ENCODE measurements at places on chromosomes 16 and 17.

DNA sequence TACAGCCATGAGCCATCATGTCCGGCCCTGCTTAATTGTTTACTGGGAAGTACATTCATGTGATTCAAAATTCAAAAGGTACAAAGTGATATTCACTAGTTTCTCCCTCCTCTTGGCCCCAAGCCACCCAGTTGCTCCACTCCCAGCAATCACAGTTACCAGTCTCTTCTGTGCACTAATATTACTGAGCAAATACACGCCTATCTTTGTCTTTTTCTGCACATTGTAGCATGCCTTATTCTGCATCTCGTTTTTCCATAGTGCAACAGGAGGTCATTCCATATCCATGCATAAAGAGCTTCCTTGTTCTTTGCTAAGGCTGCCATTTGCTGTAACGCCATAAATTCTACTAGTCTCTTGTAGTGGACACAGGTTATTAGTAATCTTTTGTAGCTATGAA lies 2.2 kb upstream of the ALOX15 start:
- DNase-seq, result no peak

DNA sequence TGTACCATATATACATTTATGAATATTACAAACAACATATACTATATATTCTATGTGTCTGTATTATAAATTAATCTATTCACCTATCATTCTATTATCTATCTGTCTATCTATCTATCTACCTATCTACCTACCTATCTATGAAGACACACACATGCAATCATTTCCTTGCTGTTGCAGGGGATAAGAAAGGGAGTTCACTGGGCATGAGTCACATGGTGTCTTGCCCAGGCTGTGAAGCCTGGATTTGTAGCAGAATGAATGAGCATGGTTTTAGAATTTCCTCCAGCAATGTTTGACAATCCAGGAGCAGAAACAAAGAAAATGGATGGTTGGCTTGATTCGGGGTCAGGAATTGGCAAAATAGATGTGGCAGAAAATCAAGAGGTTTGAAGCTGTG lies 23.2 kb upstream of the FAM20A start:
- no peak for DNase-seq

- DNase-seq, result no peak
Measured at GRCh38 chr16:82857693-82858365, 231.1 kb downstream of the CDH13 start.

GRCh38 chr16:64809876-64810629 lies 311.8 kb downstream of the CDH11 start:
- DNase-seq, result no peak

DNA sequence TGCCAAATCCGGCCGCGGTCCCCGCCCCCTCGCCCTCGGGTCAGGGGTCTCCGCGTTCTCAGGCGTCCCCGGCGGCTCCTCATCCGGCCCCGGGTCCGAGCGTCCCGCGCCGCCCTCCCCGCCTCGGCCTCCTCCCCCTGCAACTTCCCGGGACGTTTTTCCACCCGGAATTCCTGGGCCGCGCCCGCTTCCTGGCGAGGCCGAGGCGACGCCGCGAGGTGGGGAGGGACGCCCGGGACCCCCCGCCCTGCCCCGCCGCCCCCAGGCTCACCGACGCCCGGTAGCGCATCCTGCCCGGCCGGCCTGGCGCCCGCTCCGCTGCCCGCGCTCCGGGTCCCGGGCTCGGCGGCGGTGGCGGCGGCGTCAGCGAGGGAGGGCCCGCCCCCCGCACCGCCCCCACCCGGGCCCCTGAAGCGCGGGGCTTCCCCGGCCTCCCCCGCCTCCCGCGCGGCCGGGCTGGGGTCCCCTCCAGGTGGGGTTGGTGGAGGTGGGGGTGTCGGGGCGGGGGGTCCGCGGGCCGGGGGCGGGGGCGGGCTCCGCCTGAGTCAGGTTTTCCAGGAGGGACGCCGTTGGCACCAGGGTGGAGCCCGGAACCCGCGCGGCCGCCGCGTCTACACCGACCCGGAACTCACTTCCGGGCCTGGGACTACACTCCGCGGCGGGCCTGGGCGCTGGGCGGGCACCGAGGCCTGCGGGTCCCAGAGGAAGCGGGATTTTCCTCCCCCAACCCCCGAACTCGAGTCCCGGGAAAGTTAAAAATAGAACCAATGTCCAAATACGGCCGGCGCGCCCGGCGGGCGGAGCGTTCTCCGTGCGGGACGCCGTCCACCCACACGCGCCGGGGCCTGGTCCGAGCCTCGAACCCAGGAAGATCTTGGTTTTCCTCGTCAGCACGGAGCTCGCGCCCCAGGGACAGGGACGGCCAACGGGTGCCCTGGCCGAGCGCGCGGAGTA lies 6.8 kb downstream of the MYO1C start:
- no peak for DNase-seq

DNA sequence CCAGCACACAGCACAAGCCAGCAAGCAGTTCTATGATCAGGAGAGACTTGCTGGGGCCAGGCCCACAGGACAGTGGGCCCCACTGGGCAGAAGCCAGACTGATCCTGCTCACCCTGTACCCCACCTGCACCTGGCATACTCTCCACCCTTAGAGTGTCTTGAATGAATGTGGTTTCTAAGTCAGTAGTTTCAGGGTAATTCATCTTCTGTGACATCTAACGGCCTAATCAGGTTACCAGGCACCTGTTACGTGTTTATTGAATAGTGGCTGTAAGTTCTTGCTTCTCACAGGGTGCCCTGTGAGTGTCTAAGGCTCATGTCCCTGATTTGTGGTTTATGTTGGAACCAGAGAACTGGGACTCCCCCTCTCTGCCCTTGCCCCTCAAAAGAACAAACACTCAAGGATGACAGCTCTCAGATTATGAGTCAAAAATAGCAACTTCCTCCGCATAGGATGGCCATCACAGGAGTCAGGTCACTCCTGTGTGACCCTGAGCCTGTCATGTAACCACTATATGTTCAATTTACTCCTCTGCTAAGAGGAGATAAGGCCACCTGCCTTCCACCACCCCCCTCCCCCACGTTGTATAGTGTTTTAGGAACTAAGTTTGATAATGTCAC lies 7.0 kb upstream of the OR2C1 start:
- DNase-seq, result no peak

- no peak for DNase-seq
Measured at GRCh38 chr17:78096093-78096492, 32.5 kb downstream of the TMC6 start.

DNA sequence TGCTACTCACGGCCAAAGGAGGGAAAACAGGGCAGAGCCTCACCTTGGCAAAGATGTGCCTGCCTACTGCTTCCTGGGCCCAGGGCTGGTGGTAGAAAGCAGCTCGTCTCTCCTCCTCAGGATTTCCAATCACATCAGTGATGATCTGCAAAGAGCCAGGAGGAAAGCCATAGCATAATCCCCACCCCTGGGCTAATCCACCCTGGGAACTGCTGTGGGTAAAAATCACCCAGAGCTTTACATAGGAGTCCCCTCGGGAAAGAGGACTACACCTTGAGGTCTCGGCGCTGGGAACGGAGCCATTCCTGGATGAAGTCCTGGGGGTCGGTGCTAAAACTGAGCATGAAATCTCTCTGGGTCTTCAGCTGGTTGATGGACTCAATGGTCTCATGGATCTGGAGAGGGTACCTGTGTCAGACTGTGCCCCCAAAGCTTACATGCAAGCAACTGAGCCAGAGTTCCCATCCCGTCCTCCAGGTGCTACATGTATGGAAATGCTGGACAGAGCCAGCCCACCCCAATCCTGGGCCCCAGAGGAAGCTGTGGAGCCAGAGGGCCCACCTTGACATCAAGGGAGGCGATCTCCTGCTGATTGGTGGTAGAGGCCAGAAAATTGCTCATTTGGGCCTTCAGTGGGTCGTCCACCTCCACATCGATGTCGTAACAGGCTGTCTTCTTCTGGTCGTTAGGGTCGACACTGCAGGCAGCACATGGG lies 5.7 kb upstream of the FTSJ3 start:
- no peak for DNase-seq

GRCh38 chr17:52120465-52120864 lies 38.0 kb downstream of the CA10 start:
- DNase-seq, result no peak

GRCh38 chr16:30027588-30028437 lies 3.3 kb downstream of the TLCD3B start:
- DNase-seq, result no peak

DNA sequence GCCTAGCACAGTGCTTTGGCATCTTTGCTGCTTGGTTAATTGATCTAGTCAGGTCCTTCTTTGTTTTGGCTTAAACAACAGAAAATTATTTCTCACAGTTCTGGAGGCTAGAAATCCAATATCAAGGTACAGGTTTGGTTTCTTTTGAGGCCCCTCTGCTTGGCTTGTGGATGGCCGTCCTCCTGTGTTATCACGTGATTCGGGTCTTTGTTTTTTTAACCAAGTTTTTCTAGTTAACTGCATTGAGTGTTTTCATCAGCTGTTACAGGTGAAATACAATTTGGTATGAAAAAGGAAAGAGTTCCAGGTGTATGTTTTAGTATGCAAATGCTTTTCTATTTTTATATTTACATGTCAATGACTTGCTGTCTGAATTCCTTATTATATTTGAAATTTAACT lies 2.8 kb downstream of the NLK start:
- DNase-seq, result no peak

- DNase-seq, result no peak
Measured at GRCh38 chr16:62889097-62889496, 852.9 kb upstream of the CDH8 start.

DNA sequence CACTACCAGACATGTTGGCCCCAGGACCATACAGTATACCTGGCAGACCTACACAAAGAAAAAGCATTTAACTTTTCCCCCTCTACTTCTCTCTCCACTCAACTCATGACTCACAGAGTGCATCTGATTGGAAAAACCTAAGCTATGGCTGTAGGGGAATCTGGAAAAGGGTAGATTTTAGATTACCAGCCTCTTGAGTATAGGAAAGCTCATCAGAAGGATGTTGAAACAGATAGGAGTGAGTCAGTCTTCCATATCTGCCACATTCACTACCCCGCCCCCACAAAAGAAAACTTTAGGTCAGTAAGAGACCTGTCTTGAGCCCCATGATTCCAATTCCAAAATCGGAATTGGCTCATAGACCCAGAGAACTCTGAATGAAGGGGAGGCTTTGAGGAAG lies 12.3 kb downstream of the KRT9 start:
- no peak for DNase-seq

- DNase-seq, result no peak
Measured at GRCh38 chr17:68346448-68346847, 55.2 kb downstream of the ARSG start.

GRCh38 chr17:35361027-35361426 lies 12.4 kb downstream of the SLFN11 start:
- DNase-seq, result no peak

GRCh38 chr17:77036136-77036840 lies 104.5 kb upstream of the SEC14L1 start:
- no peak for DNase-seq

DNA sequence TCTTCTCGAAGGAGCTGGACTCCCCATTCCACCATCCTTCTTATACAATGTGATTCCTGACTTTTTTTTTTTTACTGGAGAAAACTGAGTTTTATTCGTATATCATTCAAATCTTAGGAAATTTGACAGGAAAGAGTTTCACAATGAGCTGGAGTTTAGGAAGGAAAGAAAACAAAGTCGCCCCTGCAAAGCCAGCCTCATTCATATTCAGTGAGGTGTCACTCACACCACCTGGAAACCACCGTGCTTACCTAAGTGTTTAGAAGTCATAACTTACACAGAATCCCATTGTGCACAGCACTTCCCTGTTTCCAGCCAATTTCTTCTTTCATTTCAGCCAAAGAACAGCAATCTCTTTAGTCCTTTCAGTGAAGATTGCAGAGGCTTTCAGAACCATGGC lies 90.3 kb upstream of the CHMP6 start:
- no peak for DNase-seq

DNA sequence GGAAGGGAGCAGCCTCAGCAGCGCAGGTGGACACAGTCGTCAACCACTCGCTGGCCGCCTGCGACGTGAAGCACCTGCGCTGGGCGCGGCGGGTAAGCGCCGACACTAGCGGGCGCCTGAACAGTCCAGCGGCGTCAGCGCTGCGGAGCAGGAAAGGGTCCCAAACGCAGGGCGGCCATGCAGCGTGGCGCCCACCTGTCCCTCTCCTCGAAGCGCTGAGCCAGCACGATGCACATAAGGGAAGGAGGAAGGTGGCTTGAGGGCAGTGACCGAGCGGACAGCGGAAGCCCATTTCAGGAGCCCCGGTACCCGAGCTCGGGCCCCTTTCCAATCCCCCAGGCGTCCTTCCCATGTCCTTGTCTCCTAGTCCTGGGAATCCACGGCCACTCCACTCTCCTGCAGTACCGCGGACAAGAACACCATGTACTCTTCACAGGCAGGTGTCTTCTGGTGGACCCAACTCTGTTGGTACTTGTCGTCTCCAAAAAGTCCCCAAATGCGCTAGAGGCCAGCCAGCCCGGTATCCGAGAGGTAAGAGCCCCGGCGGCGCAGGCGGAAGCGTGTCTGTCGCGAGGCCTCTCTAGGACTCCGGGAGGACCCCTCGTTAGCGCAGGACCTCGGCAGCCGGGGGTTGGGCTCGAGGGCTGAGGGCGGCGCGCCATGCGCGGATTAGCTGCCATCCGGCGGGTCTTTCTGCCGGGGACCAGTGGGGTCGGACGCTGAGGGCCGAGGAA lies 14.4 kb downstream of the ZNF232 start:
- no peak for DNase-seq

GRCh38 chr17:5809580-5810188 lies 225.4 kb upstream of the NLRP1 start:
- DNase-seq, result no peak

- no peak for DNase-seq
Measured at GRCh38 chr17:4043862-4044261, 79.6 kb upstream of the ATP2A3 start.

DNA sequence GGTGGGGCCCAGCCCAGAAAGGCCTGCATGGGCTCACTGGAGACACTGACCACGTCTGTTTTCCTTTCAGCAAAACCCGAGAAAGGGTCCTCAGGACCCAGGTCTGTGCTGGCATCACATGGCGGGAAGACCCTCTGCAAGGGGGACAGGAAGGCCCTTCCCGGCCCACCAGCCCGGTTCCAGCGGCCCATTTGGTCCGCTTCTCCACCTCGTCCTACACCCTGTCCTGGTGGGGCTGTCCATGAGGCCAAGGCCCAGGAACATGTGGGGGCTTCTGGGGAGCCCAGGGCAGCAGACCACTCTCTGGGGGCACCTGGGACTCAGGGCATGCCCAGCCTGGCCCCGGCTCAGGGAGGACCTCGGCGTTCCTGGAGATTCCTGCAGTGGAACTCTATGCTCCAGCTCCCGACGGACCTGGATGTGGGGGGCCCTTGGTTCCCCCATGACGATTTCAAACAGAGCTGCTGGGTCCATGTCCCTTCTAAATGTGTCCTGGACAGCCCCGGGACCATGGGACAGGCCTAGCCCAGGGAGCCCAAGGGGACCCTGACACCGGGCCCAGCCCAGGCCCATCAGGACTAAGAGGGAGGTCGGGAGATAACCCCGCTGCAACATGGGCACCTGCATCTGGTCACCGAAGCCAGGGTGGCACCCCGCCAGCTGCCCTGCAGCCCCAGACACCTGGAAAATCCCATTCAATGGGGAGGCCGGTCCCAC lies 26.4 kb upstream of the KSR1 start:
- no peak for DNase-seq

DNA sequence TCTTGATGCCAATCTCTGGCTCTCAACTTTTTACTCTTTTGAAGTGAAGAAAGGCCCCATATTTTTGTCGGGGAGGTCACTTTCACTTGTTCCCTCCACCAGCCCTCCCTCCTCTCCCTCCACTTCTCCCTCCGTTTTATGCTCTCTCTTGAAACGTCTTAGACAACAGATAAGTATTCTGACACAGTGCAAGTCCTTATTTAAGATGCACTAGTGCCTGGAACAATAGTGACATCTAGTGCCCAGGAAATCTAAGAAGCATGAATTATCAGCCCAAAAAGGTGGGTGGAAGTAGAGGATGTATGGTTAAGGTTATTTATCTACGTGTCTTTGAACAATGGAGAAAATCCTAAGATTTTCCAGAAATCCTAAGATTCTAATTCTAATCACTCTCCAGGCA lies 17.9 kb downstream of the PSME3IP1 start:
- no peak for DNase-seq

All from thoracic aorta (tissue), 2 donors.